ENCODE measurements at places on chromosomes 7 and 10.

DNA sequence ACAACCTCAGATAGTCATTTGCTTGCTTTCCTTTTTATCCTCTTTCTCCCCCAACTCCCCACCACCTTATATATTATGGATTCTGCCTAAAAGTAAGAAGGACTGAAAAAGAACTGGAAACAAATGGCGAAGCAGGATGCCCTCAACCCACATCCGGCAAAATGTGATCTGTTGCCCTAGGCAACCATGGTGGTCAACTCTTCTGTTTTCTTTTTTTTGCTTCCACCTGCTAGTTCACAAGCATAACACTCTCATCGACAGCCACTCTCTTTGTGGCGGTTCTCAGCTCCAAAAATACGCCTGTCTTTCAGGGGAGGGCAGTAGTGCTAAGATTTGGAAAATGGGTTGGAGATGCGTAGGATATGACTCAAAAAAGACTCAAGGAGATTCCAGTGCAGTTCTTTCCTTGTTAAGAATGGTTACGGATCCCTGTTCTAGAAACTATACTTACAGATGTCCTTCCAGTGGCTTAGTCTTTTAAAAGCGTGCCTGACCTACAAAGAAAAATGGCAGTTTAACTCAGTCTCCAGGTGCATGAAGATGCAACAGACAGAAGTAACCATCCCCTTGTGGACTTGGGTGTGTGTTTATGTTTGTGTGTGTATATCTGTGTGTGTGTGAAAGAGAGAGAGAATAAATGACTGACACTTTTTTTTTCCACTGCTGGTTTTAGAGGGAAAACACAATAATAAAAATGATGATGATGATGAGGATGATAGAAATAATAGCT, 10.7 kb downstream of the APBB1IP start:
- H3K27ac ChIP-seq = peak overlapping the region; percentile 96
- peaks cover 10% of the 10 kb centered on the region for H3K36me3 ChIP-seq
- peaks cover 48% of the 10 kb centered on the region for H3K4me1 ChIP-seq

DNA sequence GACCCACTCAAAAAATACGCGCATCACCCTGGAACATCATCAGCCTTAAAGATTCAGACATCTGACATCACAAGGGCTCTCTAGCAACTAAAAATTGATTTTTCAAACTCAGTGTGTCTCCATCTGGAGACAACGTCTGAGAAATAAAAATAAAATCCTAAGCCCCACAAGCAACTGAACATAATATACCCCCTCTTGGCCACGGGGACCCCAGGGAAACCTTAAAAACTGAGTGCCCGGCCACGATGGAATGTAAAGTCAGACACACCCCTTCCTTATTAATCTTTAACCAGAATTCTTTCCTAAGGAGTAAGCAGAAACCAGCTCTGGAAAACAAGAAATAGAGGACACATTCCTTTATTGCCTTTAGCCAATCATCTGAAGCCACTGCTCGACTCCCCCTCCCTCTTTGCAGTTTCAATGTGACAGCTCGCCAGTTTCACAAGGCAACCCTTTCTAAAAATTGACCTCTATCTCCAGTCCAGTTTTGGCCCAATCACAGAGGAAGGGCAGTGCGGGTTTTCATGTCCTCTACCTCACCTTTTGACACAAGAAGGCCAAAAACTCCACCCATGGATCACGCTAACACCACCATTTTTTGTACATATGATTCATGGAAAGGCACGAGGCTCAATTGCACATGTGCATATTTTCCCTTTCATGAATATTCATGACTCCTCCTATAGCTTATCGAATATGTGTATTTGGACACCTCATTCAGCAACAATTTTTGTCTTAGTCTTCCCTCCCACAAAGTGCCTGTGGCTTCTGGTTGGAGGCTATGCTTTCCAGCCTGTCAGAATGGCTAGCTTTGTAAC, 24.2 kb downstream of the IFIT3 start:
- peaks cover 2% of the 10 kb centered on the region for H3K27me3 ChIP-seq
- no peaks in the 10 kb centered on the region for H3K36me3 ChIP-seq
- no peak overlapping the region for H3K4me3 ChIP-seq
- no peaks in the 10 kb centered on the region for H3K4me1 ChIP-seq
- DNase-seq = no peak

DNA sequence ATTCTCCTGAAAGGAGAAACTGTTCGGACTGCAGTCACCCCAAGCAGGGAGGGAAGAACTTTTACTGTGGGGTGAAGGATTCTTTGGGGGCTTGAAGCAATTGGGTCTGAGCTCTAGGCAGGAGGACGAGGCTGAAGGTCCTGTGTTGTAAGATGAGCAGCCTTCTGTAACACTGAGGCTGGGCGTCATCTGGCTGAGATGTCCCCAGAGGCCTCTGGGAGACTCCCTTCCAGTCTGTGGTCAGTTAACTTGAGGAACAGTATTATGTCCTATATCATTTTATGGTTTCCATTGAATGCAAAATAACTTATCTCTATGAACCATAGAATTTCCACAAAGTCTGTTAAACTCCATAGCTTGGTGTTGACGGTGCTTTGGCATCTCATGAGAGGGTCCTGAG, 26.3 kb downstream of the FIGNL1 start:
- no peaks in the 10 kb centered on the region for H3K4me1 ChIP-seq
- no peaks in the 10 kb centered on the region for H3K27me3 ChIP-seq
- no peak for DNase-seq
- H3K4me3 ChIP-seq = no peak overlapping the region

- no peaks in the 10 kb centered on the region for H3K36me3 ChIP-seq
- no peak for DNase-seq
- no peak overlapping the region for H3K27ac ChIP-seq
- no peak overlapping the region for H3K4me3 ChIP-seq
These were observed 85.6 kb upstream of the FRMD4A start for GRCh38 chr10:14416308-14416700.

GRCh38 chr10:97796651-97797050, 24.9 kb upstream of the SFRP5 start:
- peak overlapping the region; percentile 36 for H3K4me3 ChIP-seq
- no peaks in the 10 kb centered on the region for H3K36me3 ChIP-seq
- peaks cover 29% of the 10 kb centered on the region for H3K4me1 ChIP-seq
- H3K27ac ChIP-seq = peak overlapping the region; percentile 57
- no peaks in the 10 kb centered on the region for H3K27me3 ChIP-seq
- peak; percentile 59 for DNase-seq

- H3K4me3 ChIP-seq = no peak overlapping the region
- H3K36me3 ChIP-seq = no peaks in the 10 kb centered on the region
- no peaks in the 10 kb centered on the region for H3K27me3 ChIP-seq
- no peak overlapping the region for H3K27ac ChIP-seq
These were observed 61.1 kb upstream of the EZH2 start for GRCh38 chr7:148944935-148945934.

DNA sequence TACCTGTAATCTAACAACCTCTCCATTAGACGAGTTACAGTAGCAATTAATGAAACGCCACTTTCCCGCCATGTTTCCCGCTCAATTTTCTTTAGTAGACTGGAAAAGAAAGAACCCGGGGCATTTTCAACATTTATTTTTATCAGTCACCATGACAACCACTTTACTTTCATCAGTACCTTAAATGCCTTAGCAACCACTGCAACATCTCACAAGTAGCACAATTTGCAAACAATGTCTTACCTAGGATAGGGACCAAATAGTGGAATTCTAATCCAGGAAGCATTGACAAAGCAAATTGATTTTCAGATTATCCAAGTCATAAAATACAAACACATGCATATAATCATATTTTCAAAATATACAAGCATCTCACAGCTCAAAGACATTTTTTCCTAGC, 221.6 kb upstream of the IMMP2L start:
- DNase-seq = no peak
- no peaks in the 10 kb centered on the region for H3K36me3 ChIP-seq
- H3K27me3 ChIP-seq = no peaks in the 10 kb centered on the region
- no peak overlapping the region for H3K4me3 ChIP-seq
- H3K4me1 ChIP-seq = no peaks in the 10 kb centered on the region

DNA sequence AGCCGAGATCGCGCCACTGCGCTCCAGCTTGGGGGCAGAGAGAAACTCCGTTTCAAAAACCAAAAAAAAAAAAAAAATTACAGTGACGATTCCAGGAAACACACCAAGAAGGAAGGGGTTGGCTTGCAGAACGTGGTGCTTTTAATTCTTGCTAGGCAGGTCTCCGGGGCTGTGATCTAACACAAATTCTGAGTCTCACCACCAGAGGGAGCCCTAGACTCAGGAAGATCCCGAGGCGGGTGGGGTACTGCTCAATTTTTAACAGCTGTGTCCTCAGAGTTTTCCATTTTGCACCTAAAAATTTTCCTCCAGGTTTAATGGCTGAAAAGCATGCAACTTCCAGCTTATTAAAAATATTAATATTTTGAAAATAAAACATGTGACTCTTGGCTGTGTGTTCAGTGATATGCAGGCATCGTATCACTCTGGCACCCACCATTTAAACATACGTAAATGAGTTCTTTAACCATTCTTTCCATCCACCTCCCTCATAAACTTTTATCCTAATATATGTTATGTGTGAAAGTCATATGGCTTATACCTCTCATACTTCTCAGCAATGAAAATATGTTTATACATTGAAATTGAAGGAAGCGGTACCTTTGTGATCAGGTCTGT, 26.5 kb upstream of the NUB1 start:
- no peak overlapping the region for H3K4me3 ChIP-seq
- peaks cover 4% of the 10 kb centered on the region for H3K4me1 ChIP-seq
- H3K27me3 ChIP-seq = no peaks in the 10 kb centered on the region

DNA sequence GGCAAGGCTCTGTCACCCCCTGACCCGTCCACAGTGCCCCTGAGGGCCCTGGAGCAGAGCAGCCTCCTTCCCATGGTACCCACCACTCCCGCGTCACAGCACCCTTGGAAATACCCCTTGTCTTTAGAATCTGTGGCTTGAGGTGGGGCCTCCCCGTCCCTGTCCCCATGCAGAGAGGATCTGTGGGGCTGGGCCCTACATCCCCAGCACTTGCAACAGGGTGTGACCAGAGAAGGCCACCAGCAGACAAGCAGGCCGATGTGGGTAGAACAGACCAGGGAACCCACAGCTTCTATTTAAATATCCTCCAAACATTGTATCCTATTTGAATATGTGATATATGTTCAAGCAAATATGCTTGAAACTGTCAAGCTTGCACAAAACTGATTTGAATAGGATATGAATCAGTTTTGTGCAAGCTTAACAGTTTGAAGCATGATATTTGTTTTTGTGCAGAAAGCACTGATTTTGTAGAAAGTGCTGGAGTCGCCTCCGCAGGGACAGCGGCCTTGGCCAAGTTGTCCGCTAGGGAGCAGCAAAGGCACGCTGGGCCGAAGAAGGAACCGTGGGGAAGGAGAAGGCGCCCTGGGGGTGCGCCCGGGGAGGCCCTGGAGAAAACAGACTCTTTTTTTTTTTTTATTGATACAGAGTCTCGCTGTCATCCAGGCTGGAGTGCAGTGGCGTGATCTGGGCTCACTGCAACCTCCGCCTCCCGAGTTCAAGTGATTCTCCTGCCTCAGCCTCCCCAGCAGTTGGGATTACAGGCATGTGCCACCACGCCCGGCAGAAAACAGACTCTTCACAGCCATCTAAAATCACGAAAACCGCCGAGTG, 2.2 kb downstream of the CFAP46 start:
- H3K27ac ChIP-seq = no peak overlapping the region
- H3K4me3 ChIP-seq = no peak overlapping the region
- H3K36me3 ChIP-seq = no peaks in the 10 kb centered on the region
- DNase-seq = peak; percentile 41

- H3K4me1 ChIP-seq = no peaks in the 10 kb centered on the region
- H3K4me3 ChIP-seq = no peak overlapping the region
These were observed 104.3 kb downstream of the CREB5 start for GRCh38 chr7:28516390-28517172.

- no peaks in the 10 kb centered on the region for H3K27me3 ChIP-seq
- no peaks in the 10 kb centered on the region for H3K4me1 ChIP-seq
- no peaks in the 10 kb centered on the region for H3K36me3 ChIP-seq
These were observed 580.1 kb downstream of the GRID1 start for GRCh38 chr10:85786401-85786899.

- H3K27ac ChIP-seq = no peak overlapping the region
- no peak overlapping the region for H3K4me3 ChIP-seq
- no peak for DNase-seq
- no peaks in the 10 kb centered on the region for H3K27me3 ChIP-seq
- H3K4me1 ChIP-seq = no peaks in the 10 kb centered on the region
These were observed 53.5 kb upstream of the TNS3 start for GRCh38 chr7:47635091-47636080.

DNA sequence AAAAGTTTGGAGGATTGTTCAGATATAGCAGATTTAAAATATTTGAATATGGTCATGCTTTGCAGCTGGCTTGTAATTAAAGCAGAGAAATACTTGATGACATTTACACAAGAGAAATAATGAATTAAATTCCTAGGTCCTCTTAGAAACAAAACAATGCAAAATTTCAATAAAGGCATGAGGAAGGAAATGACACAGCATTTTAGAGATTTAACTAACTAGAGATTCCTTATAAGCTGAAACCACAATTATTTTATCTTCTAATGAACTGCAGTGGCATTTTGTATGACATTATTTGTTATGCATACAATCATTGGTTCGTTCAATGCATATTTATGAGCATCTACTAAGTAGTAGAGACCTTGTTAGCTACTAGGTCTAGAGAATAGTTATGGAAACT, 490.9 kb downstream of the ZWINT start:
- no peak for DNase-seq
- H3K4me3 ChIP-seq = no peak overlapping the region
- H3K4me1 ChIP-seq = no peaks in the 10 kb centered on the region
- no peak overlapping the region for H3K27ac ChIP-seq
- no peaks in the 10 kb centered on the region for H3K36me3 ChIP-seq

DNA sequence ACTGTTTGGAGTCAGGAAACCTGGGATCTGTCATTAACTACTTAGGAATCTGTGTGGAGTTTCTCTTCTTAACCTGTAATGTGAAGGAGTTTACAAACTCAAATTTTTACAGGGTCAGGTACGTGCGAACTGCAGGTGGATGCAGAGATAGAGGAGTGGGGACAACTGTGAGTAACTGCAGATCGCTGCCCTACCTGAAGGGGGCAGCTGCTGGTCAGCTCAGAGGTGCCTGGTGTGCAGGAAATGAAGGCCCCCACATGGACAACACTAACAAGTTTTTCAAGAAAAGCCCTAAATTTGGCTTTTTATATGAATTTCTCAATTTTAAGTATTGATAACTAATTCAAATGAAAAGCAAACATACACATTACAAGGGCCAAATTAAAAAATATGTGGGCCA, 380.0 kb downstream of the REEP3 start:
- H3K4me3 ChIP-seq = no peak overlapping the region
- no peak for DNase-seq
- no peaks in the 10 kb centered on the region for H3K36me3 ChIP-seq
- H3K27me3 ChIP-seq = no peaks in the 10 kb centered on the region
- no peaks in the 10 kb centered on the region for H3K4me1 ChIP-seq

GRCh38 chr10:116067825-116068224, 205.2 kb downstream of the GFRA1 start:
- no peak for DNase-seq
- H3K27ac ChIP-seq = no peak overlapping the region
- no peak overlapping the region for H3K4me3 ChIP-seq

GRCh38 chr7:91228927-91229558, 35.2 kb upstream of the FZD1 start:
- H3K4me3 ChIP-seq = no peak overlapping the region
- H3K36me3 ChIP-seq = no peaks in the 10 kb centered on the region
- DNase-seq = no peak
- H3K27me3 ChIP-seq = no peaks in the 10 kb centered on the region
- H3K4me1 ChIP-seq = no peaks in the 10 kb centered on the region
- H3K27ac ChIP-seq = no peak overlapping the region
